A549 treated with Hydrocortisone at 1 μM for 4 hours (cell line): ENCODE measurements at places on chromosomes 11 and 22. TPM values are rescaled to one million over a fixed set of nuclear protein-coding genes. Genes with fewer than 3 reads are reported as not detected.

The MMP12 gene
- total RNA-seq = 0.06 to 0.14 TPM (median 0.08 TPM) in 3 of 5 replicates, not detected in the others

The PIK3C2A gene
- total RNA-seq = 12.0 to 22.2 TPM (median 14.6 TPM) in 5 replicates

The PCNX3 gene
- total RNA-seq = 31.4 to 36.0 TPM (median 32.1 TPM) in 5 replicates

The CLMP gene
- 17.7 to 27.3 TPM (median 26.0 TPM) in 5 replicates for total RNA-seq

The SLC22A6 gene
- not detected in 5 replicates for total RNA-seq

The ARHGAP20 gene
- 0.02 to 0.05 TPM (median 0.03 TPM) in 4 of 5 replicates, not detected in the other for total RNA-seq

The SLC15A3 gene
- total RNA-seq = not detected in 5 replicates

The MYOD1 gene
- 0.06 to 0.08 TPM in 2 of 5 replicates, not detected in the others for total RNA-seq

The CHRDL2 gene
- 2.7 to 5.4 TPM (median 4.6 TPM) in 5 replicates for total RNA-seq

The LGALS1 gene
- 1,132 to 1,345 TPM (median 1,296 TPM) in 5 replicates for total RNA-seq

The ANAPC15 gene
- 69.2 to 92.6 TPM (median 84.6 TPM) in 5 replicates for total RNA-seq

The TREH gene
- 0.02 TPM in 1 of 5 replicates, not detected in the others for total RNA-seq

The AMOTL1 gene
- 5.3 to 9.8 TPM (median 7.5 TPM) in 5 replicates for total RNA-seq

The B3GAT3 gene
- 45.9 to 56.9 TPM (median 52.4 TPM) in 5 replicates for total RNA-seq

The KIRREL3 gene
- total RNA-seq = 9.7 to 12.0 TPM (median 10.3 TPM) in 5 replicates

The BIRC3 gene
- 49.4 to 68.8 TPM (median 52.7 TPM) in 5 replicates for total RNA-seq

The MYBPC3 gene
- total RNA-seq = 0.06 to 0.07 TPM (median 0.06 TPM) in 4 of 5 replicates, not detected in the other

The SCN3B gene
- 0.10 to 0.16 TPM (median 0.14 TPM) in 5 replicates for total RNA-seq

The OR52I1 gene
- total RNA-seq = not detected in 5 replicates

The CHRNA10 gene
- 0.70 to 2.1 TPM (median 0.91 TPM) in 5 replicates for total RNA-seq

The CECR2 gene
- 0.07 to 0.17 TPM (median 0.09 TPM) in 5 replicates for total RNA-seq

The GNAZ gene
- total RNA-seq = 1.9 to 3.1 TPM (median 2.8 TPM) in 5 replicates

The MAJIN gene
- total RNA-seq = not detected in 5 replicates

The KDELR3 gene
- total RNA-seq = 16.8 to 20.6 TPM (median 19.8 TPM) in 5 replicates

The SAA2 gene
- 0.15 to 0.31 TPM (median 0.22 TPM) in 4 of 5 replicates, not detected in the other for total RNA-seq

The IFITM10 gene
- 1.1 to 2.3 TPM (median 1.2 TPM) in 5 replicates for total RNA-seq

The SCUBE2 gene
- 0.28 to 0.46 TPM (median 0.43 TPM) in 5 replicates for total RNA-seq

The RRP7A gene
- 51.3 to 60.7 TPM (median 55.5 TPM) in 5 replicates for total RNA-seq

The GLYAT gene
- total RNA-seq = not detected in 5 replicates

The OTUB1 gene
- 109 to 136 TPM (median 127 TPM) in 5 replicates for total RNA-seq

The NAA40 gene
- total RNA-seq = 13.8 to 18.2 TPM (median 15.3 TPM) in 5 replicates

The MRGPRX2 gene
- total RNA-seq = not detected in 5 replicates

The OR10A3 gene
- not detected in 5 replicates for total RNA-seq

The MAPK11 gene
- 5.9 to 7.3 TPM (median 6.9 TPM) in 5 replicates for total RNA-seq

The GPR83 gene
- total RNA-seq = 0.07 to 0.10 TPM (median 0.07 TPM) in 5 replicates

The FOLR3 gene
- total RNA-seq = 0.22 TPM in 1 of 5 replicates, not detected in the others

The C22orf42 gene
- total RNA-seq = not detected in 5 replicates

The OR51F2 gene
- not detected in 5 replicates for total RNA-seq

The MFRP gene
- not detected in 5 replicates for total RNA-seq

The TRPM5 gene
- not detected in 5 replicates for total RNA-seq

The INS gene
- total RNA-seq = not detected in 5 replicates

The SOX10 gene
- 0.10 TPM in 1 of 5 replicates, not detected in the others for total RNA-seq

The LRRC10B gene
- 0.09 to 0.22 TPM (median 0.13 TPM) in 5 replicates for total RNA-seq

The C11orf52 gene
- 0.09 to 0.25 TPM (median 0.14 TPM) in 3 of 5 replicates, not detected in the others for total RNA-seq

The ALG8 gene
- total RNA-seq = 57.2 to 63.8 TPM (median 61.9 TPM) in 5 replicates

The MRGPRF gene
- 0.06 to 0.10 TPM in 2 of 5 replicates, not detected in the others for total RNA-seq

The C11orf86 gene
- 45.5 to 81.5 TPM (median 70.4 TPM) in 5 replicates for total RNA-seq

The FAM180B gene
- total RNA-seq = not detected in 5 replicates

The ATG2A gene
- 13.9 to 20.4 TPM (median 19.8 TPM) in 5 replicates for total RNA-seq

The CCDC81 gene
- total RNA-seq = 0.15 to 0.24 TPM (median 0.18 TPM) in 5 replicates

The APOL5 gene
- not detected in 5 replicates for total RNA-seq
